Activated CD4-positive, alpha-beta T cell treated with anti-CD3 and anti-CD28 coated beads, Interleukin-2, amount 10 ng/mL, durations not matched to agents 24 days and 14 days (primary cell): ENCODE measurements at places on chromosomes 5 and 9. TPM values are rescaled to one million over a fixed set of nuclear protein-coding genes. Genes with fewer than 3 reads are reported as not detected.

- H3K4me1 ChIP-seq = no peaks in the 10 kb centered on the region
- no peak for DNase-seq
- peaks cover 4% of the 10 kb centered on the region for H3K27me3 ChIP-seq
These were observed 39.8 kb upstream of the NUDT12 start for GRCh38 chr5:103602438-103602837.

DNA sequence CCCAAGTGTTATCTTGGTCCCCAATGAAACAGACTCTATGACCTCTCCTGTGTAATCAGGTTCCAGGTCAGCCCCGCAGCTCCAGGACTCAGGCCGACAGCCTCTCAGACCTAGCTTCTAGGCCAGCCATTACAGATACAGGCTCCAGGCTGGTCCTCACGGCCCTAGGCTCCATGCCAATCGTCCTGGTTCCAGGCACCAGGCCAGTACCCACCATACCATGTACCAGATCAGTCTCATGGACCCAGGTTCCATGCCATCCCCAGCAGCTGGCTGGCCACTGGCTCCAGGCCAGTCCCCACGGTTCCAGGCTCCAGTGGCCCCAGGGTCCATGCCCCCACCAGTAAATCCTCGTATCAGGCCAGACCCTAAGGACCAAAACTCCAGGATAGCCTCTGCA is 1326.6 kb upstream of the C9orf72 start:
- H3K4me1 ChIP-seq = no peaks in the 10 kb centered on the region
- H3K27me3 ChIP-seq = no peaks in the 10 kb centered on the region
- no peak overlapping the region for H3K4me3 ChIP-seq
- no peaks in the 10 kb centered on the region for H3K36me3 ChIP-seq
- no peak overlapping the region for H3K27ac ChIP-seq

Gene TMEM252
- total RNA-seq = not detected in 2 replicates

GRCh38 chr5:120794121-120794520 is 330.0 kb downstream of the PRR16 start:
- no peak overlapping the region for H3K4me3 ChIP-seq
- no peak for DNase-seq
- H3K4me1 ChIP-seq = no peaks in the 10 kb centered on the region
- no peak overlapping the region for H3K27ac ChIP-seq
- H3K36me3 ChIP-seq = no peaks in the 10 kb centered on the region

Gene MSMP
- total RNA-seq = 0.88 TPM in 1 of 2 replicates, not detected in the other

DNA sequence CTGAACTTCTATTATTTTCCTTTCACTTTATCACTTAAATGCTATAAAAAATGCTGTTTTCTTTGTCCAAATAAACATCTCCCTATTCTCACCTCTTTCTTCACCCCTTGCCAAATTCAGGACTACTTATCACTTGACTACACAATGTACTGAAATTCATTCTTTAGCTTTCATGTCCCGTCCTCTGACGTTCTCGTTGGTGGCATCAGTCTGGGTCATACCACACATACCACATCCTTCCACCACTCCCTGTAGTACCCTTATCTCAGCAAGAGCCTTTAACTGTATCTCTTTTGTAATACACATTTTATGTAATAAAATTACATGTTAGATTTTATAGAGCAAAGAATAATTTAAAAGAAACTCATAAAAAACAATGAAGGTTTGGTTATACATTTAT is 231.1 kb upstream of the PAPPA start:
- H3K36me3 ChIP-seq = no peaks in the 10 kb centered on the region
- no peak overlapping the region for H3K4me3 ChIP-seq
- DNase-seq = no peak

DNA sequence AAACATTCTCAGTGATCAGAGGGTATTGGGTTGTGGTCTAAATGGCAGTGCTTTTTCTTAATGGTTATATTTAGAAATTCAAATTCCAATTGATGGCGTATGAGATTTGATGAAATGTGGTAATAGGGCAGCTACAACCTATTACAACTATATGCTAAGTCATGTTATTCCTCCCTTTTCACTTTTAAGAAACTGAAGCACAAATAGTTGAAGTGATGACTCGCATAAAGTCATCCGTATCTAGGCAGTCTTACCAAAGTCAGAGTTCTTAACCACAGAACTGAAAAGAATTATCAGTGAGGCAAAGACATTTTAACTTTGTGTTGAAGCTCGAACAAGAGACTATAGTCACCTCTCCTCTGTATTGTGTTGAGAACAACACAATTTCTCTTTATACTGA is 28.2 kb downstream of the C9orf152 start:
- no peak for DNase-seq
- no peak overlapping the region for H3K4me3 ChIP-seq
- H3K27me3 ChIP-seq = peaks cover 2% of the 10 kb centered on the region
- H3K27ac ChIP-seq = no peak overlapping the region
- H3K36me3 ChIP-seq = peaks cover 4% of the 10 kb centered on the region

DNA sequence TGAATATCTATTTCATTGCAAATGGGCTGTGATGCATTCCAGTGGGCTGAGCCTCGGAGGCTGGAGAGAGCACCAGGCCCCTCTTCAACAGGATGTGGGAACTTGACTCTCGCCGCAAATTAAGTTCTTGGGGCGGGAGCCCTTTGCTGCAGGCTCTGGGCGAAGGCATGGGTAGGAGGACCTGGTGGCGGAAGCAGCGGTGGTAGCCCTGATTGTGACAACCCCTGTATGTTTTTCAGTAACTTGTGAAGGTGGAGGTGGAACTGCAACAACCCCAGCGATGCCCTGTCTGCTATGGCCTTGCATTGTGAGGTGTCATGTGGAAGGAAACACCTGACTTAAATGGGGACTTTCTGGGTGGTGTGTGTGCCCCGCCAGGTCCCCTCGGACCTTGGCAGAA is 9.4 kb downstream of the FYB1 start:
- peak overlapping the region; percentile 75 for H3K4me3 ChIP-seq
- peak; percentile 95 for DNase-seq
- H3K27ac ChIP-seq = peak overlapping the region; percentile 92

DNA sequence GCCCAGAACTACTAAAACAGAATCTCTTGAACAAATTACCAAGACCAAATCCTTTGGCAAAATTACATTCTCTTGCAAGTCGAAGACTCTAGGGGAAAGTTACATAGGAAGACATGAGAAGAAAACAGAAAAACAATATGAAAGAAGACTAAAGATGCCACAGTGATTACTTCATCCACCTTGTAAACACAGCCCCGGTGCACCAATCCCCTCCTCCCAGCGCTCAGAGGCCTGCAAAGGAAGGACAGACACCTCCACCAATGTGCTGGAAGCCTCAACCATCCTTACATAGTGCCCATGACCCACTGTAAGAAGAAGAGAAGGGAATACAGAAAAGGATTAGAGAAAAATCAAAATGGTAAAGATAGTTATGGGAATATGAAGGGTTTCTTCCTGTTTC is 218.5 kb downstream of the SPOCK1 start:
- H3K36me3 ChIP-seq = no peaks in the 10 kb centered on the region
- no peak for DNase-seq
- no peak overlapping the region for H3K4me3 ChIP-seq
- no peak overlapping the region for H3K27ac ChIP-seq
- H3K27me3 ChIP-seq = peaks cover 5% of the 10 kb centered on the region
